ENCODE measurements at places on chromosomes 3 and 15.

DNA sequence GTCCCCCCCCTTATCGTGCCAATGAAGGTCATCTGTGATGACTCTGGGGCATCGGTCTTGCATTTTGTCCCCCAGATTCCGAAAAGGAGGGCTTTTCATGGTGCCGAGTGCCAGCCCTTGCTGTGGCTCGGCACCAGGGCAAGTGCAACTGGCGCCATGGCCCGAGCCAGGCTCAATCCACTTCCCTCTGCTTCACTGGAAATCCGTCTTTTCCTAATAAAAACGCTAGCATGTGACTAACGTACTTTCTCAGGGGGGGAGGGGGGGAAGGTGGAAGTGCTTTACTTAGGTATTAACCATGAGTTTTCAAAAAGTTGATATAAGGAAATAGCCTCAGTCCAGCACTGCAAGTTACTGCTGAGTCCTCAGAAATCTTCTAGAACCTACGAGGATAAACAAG, 20.5 kb downstream of the TRPM1 start:
- no peak for DNase-seq

DNA sequence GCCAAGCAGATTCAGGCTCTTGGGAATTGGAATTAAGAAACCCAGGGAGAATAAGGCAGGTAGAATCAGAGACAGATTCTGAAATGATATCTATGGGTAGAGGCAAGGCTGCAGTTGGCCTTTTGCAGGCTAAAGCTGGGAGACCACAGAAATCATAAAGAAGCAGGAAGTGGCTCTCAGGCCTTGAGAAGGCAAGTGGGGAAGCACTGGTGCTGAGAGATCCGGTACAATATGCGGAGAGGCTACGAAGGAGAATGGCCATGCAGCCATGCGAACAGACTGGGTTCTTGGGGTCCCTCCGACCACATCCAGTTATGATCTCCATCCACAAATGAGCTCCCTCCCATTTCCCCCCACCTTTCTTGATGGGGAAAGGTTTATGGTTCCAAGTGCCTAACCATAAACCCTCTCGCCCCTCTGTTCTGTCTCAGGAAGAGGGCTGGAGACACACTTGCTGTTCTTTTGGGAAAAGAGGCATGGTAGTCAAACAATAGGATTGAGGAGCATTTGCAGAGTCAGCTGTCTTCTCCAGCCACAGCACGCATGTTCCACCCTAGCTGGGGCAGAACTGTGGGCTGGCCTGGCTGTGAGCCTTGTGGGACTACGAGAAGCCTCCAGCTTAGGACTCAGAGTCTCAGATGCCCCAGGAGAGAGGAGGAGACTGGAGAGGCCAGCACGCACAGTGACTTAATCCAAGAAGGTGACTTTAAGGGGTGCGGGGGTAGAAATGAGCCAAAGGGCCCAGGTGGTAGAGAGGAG, 99.6 kb downstream of the RPLP1 start:
- no peak for DNase-seq

DNA sequence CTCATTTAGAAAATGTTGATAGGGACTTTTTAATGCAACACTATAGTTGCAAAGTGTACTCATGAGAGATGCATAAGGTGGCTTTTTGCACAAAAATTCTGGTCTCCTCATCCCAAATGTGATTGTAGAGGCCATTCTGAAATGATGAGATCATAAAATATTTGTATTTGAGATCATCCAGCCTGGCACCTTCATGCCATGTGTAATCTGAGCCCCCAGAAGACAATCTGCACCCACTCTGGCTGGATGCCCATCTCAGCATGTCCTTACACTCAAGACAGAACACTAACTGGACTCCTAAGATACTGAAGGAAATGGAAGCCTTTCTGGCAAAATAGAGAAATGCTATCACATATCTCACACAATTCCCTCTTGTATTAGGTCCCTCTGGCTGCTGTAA, 49.2 kb downstream of the SLC7A14 start:
- no peak for DNase-seq

- DNase-seq: no peak
These were observed 60.6 kb upstream of the STAC start for GRCh38 chr3:36319680-36320079.

DNA sequence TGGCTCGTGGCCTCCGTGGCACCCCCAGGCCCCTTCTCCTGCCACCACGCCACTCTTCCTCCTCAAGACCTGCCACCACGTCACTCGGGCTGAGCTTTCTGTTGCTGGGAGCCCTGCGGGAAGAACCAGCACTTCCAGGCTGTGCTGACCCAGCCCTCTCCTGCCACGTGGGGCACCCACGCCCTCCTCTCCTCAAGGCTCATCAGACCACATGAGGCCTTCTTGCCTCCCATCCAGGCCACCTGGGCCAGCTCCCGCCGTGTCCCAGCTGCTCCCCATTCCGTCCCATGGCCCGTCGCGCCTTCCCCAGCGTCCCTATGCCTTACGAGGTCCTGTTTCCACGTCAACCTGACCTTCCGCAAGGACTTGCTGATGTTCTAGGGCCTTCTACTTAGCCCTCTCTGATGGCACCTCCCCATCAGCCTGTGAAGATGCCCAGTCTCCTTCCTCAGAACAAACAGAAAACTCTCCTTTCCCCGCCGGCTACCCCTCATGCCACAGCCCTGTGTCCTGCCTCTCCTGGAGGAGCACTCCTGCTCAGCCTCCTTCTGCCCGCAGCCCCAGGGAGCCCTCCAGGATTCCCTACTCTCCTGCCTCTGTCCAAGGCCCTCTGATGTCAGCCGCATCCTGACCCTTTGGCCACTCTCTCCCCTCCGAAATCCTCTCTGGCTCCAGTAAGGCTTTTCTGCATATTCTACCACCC, 71.1 kb upstream of the BLM start:
- DNase-seq: no peak

DNA sequence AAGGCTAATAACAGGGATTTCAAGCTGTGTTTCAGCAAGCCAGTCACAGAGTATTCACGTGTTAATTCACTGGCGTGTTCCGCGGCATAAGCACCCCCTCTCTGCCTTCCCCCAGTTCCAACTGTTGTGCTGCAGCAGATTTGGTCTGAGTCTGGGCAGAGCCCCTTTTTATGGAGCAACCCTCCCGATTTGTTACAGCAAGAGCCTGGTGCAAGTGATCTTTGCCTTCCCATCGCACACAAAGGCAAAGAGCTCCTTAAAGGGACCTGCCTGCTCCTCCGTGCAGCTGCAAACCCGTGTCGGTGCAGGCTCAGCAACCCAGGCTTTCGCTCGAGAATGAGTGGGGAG, 170.5 kb downstream of the KCNAB1 start:
- no peak for DNase-seq

DNA sequence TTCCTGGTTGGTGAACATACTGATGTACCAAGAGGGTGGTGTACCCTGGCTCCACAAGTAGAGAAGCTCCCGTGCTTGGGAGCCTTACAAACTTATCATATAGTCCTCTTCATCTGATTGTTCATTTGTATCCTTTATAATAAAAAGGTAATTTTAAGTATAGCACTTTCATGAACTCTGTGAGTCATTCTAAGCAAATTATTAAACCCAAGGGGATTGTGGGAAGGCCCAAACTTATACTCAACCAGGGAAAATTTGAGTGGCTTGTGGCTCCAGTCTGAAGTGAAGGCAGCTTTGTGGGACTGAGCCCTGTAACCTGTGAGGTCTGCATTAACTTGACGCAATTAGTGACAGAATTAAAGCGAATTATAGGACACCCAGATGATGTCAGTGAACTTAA, 29.0 kb downstream of the TTBK2 start:
- DNase-seq: no peak

DNA sequence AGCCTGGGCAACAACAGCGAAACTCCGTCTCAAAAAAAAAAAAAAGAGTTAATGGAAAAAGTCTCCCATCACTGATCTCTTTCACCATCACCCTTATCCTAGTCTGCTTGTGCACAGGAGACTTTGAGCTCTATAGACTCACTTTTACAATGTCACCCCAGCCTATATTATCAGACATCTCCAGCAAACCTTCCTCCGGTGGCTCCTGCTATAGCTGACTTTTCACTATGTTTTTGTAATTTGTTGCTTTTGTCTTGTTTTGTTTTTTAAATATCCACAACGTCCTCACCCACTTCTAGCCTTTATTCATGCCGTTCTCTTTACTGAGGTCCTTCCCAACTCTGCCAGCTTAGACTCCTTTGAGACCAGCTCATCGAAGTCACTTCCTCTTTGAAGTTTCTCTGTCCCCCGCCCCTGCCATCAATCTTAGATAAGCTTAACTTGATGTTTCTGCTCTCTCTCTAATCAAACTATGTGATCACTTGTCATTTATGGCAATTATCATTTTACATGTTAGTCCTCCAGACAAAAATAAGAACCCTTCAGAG, 82.7 kb upstream of the CHD2 start:
- DNase-seq: peak; percentile 39

DNA sequence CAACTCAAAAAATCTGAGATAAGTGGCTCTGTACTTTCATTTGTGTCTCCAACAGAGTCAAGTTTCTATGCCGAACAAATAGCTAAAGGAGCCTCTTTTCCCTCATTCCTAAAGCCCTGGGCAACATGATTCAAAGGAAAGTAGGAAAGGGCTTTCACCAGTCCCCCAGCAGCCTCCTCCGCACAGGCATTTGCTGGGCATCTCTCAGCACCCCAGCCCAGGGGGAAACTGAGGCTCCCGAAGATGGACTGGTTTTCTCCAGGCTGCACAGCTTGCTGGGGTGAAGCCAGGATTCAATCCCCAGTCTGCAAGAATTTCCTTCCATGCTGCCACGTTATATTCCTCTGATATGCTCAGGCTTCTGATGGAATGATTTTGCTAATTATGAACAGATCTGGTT, 163.8 kb downstream of the OCA2 start:
- no peak for DNase-seq

DNA sequence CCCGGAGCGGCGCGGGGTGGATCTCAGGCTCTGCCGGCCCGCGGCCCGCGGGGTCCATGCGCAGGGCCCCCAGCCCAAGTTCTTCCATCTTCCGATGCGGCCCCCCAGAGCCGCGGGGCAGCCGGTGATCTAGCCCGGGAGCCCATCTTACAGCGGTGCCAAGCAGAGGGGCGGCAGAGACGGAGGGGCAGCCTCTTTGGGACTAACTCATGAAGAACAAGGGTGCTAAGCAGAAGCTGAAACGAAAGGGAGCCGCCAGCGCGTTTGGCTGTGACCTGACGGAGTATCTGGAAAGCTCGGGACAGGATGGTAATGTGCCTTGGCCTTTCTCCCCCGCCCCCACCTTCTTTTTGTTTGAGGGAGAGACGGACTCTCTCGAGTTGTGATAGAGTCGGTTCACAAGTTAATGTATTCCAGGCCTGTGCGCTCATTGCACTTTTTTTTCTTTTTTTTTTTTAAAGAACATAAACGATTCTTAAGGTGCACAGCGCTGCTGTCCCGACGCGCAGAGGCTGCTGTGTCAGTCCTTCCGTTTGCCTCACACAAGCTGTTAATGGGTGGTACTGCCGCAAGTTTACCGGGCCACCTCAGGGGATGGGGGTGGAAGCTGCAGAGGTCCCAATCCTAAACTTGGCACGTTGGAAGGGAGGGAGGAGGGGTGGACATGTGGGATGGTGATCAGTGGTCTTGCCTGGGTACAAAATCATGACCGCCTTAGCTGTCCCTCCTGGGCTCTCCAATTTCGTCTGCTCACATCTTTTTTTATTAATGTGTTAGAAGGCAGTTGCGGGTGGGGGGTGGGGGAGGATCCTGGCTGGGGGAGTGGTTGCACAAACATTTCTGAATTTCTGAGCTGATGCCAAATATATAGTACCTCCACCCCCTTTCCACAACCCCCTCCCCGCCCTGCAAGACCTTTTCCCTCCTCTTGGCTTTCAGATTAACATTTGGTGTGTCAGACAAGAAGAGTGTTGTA, 801 bp downstream of the ARHGAP31 start:
- peak; percentile 81 for DNase-seq

- no peak for DNase-seq
These were observed 38.4 kb upstream of the CGNL1 start for GRCh38 chr15:57337868-57338411.

DNA sequence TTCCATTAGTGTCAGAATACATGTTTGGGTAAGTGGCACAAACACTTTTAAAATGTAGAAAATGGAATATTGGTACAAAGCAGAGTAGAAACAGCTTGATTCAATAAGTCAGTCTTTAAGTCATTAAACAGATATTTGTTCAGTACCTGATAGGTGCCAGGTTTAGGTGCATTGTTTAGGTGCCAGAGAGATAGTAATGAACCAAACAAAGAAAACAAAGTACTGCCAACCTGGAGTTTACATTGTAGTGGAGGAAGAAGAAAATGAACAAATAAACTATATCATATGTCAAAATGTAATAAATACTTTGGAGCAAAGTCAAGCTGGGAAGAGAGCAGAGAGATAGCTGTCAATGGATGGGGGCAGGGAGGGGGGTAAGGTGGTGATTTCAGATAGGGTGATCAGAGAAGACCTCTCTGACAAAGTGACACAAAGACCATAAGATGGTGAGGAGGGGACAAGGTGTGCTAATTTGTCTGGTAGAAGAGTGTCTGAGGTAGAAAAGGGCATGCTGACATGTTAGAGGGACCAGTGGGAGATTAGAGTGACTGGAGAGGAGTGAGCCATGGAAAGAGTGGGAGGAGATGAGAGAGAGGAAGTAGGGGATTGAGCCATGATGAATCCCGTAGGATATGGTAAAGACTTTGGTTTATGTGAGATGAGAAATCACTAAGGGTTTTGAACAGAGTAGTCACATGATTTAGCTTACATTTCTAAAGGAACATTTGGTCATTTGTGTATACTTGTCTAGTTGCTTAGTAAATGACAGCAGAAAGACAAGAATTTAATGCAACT, 128.2 kb downstream of the UBE2E2 start:
- no peak for DNase-seq

- DNase-seq: no peak
These were observed 119.4 kb downstream of the SUCLG2 start for GRCh38 chr3:67535006-67535405.

GRCh38 chr3:129605922-129606635, 397 bp downstream of the PLXND1 start:
- DNase-seq: peak; percentile 22

DNA sequence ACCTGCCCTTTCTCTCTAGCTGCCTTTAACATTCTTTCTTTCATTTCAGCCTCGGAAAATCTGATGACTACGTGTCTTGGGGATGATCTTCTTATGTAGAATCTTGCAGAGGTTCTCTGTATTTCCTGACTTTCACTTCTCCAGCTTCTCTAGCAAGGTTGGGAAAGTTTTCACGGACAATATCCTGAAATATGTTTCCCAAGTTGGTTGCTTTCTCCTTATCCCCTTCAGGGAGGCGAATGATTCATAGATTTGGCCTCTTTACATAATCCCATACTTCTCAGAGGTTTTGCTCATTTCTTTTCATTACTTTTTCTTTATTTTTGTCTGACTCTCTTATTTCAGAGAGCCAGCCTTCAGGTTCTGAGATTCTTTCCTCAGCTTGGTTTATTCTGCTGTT, 62.1 kb upstream of the CCDC54 start:
- DNase-seq: no peak
